ENCODE measurements at places on chromosomes 4 and X.

- peak; percentile 59 for DNase-seq
These were observed 85.0 kb upstream of the FAM241A start for GRCh38 chr4:112060212-112060611.

- DNase-seq = no peak
These were observed 152.5 kb upstream of the SPRY1 start for GRCh38 chr4:123244137-123244536.

- no peak for DNase-seq
These were observed 131.0 kb downstream of the PDGFRA start for GRCh38 chr4:54359919-54360650.

DNA sequence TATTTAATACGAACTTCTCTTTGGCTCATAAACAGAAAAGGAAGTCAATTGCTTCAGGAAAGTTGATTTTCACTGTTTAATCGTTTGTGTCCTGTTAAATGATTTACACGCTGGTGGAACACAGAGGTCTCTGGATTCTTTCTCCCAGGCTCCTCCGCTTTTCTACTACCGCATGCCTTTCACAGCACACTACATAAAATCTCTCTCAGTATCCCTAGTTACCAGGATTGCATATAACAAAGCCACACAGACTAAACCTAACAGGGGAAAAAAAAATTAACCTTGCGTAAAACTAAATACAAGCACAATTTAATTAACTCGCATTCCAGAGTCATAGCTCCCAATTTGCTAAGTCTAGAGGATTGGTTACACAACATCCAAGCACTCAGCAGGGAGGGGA, 133.9 kb downstream of the CORIN start:
- DNase-seq = no peak

- no peak for DNase-seq
These were observed 405.2 kb downstream of the FAT4 start for GRCh38 chr4:125719987-125720386.

DNA sequence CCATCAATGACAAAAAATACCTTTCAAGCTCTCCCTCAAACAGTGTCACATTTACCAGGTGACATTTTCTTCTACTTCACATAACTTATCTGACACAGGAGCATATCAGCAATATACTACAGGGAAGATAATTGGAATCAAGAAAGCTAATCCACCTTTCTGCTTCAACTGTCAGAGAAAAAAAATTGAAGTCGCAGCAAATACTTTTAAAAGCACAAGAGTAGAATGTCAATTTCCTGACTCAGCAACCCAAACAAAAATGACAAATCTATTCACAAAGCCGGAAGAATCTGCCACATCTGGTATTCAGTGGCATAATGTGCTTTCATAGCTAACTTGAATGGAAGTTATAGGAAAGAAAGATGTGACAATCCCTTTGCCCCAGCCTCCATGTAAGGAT, 36.7 kb downstream of the AGA start:
- DNase-seq = no peak

- no peak for DNase-seq
These were observed 109.2 kb downstream of the DCTD start for GRCh38 chr4:182807767-182808548.

- peak; percentile 19 for DNase-seq
These were observed 111.7 kb downstream of the AMER1 start for GRCh38 chrX:64093761-64094160.

DNA sequence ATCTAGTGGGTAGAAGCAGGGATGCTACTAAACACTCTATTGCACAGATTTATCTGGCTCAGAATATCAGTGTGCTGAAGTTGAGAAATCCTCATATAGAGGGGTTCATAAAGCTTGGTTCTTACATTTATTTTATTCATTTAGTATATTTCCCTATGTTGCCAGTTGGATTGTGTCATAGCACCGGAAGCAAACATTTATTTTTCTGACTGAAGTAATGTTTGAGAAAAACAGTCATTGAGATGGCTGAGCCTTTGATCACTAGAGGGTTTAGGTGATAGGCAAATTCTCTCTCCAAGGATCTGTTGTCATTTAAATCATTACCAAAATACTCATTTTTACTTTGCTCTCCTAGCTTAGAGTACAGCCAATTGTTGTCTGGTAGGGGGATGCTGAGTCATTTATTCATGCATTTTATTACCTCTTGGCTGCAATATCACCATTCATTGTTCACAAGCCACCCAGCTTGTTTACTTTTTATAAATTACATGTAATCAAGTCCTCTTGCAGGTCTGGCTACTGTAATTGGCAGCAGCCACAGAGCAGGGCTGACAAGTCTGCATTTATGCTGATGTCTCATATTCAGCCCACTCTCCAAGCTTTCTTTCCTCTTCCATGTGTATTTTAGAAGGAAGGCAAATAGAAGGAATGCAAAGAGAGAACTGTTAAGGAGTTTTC, 15.2 kb downstream of the GAB1 start:
- peak; percentile 36 for DNase-seq

- no peak for DNase-seq
These were observed 115.7 kb upstream of the KIT start for GRCh38 chr4:54542119-54542438.

DNA sequence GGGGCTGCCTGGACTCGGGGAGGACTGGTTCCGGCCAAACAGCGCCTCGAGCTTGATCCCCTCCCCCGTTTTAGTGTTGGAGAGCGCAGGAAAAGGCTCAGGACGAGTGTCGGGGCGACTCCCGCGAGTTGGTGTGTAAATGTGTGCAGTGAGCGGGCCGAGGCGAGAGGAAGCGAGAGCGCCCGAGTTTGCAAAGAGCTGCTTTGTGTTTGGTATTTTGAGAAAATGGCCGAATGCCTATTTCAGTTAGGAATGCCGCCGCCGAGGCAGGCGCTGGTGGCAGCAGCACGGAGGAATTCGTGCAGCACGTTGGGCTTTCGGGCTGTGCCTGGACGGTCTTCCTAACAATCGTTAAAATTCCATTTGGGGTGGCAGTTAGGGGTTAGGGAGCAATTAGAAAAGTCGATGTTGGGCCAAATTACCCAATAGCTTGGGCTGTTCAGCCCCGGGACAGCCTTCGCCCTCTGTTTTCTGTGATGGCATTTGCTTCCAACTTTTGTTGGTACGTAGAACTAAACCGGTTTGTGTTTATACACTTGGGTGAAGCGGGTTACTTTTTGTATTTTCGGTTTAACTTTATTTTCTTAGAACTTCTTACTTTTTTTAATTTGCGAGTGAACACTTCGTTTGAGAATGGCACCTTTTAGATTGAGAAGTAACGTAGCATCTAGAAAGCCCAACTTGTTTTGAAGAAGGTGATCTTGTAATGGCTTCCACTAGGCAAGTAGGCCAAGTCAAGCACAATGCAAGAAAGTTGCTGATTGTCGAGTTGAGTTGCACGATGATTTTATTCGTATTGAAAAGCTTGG, 1.6 kb downstream of the REST start:
- DNase-seq = peak; percentile 81

DNA sequence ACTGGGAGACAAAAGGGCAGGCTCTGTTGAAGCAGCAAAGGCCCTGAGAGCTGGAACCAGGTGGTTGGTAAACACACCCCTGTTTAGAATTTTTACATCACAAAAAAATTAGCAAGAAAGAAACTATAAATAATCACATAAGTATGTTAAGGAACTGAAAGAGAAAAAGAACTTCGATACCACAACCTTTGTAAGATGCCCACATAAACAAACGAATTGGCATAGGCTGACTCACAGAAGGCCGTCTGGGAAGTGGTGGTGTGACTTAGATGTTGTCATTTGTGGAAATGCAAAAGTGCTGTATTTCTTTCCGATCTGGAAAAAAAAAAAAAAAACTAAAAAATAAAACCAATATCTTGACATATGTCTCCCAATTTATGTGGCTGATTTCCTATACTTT, 235.1 kb downstream of the USP46 start:
- DNase-seq = no peak

Data from NAMALWA (cell line).